ENCODE measurements at places on chromosomes 7 and 10.

DNA sequence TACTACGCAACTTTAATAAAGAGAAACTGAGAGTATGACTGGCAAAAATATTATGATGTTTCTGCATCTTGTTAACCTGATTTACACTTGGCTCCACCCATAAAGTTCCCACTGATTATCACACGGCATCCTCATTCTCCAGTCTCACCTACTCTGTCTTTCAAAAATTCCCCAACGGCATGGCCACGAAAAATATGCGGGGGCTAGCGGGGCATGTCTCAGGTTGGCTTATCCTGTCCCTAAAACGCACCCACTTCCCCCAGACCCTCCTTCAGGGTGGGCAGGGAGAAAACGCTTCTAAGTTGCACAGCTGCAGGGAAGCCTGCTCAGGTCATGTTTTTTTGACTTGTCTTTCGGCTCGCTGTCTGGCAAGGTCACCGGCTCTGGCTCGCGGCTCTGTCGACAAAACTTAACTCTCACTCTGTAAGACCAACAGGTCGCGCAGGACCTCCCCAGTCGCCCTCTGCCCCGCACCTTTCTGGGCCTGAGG, 3.8 kb downstream of the CDK6 start:
- DNase-seq, result no peak

DNA sequence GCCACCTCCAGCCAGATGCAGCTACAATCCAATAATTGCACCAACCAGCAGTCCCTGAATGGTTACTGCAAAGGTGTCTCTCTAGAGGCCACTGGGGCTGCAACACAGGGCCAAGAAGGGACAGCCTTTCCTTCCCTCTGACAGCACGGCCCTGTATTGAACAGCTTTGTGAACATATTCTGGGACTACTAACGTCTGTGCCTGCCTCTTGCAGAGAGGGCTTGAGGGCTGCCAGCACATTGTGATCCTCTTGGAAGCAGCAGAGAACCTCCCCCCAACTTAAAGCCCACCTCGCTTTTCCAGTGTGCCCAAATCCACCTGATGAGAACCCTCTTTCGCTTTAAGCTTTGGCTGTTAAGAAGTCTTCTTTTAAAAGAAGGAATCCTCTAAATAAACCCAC, 415.9 kb downstream of the RPS24 start:
- no peak for DNase-seq

- no peak for DNase-seq
Observed at GRCh38 chr7:132646052-132646451, 69.8 kb upstream of the PLXNA4 start.

DNA sequence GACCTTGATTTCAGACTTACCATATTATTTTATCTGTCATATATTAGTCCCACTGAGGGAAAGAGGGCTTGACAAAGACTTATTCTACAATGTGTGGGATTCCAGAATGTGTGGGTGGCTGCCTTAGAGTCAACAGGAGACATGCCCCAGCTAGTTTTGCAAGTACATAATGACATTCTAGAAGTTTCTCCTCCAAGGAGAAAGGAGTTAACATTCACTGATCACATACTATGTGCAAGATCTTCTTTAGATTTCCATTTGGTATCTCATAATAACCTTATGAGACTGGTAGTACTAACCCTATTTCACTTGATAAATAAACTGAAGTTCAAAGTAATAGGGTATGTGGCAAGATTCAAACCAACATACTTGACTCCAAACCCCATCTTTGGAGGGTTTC, 25.2 kb downstream of the IRF5 start:
- DNase-seq, result no peak

DNA sequence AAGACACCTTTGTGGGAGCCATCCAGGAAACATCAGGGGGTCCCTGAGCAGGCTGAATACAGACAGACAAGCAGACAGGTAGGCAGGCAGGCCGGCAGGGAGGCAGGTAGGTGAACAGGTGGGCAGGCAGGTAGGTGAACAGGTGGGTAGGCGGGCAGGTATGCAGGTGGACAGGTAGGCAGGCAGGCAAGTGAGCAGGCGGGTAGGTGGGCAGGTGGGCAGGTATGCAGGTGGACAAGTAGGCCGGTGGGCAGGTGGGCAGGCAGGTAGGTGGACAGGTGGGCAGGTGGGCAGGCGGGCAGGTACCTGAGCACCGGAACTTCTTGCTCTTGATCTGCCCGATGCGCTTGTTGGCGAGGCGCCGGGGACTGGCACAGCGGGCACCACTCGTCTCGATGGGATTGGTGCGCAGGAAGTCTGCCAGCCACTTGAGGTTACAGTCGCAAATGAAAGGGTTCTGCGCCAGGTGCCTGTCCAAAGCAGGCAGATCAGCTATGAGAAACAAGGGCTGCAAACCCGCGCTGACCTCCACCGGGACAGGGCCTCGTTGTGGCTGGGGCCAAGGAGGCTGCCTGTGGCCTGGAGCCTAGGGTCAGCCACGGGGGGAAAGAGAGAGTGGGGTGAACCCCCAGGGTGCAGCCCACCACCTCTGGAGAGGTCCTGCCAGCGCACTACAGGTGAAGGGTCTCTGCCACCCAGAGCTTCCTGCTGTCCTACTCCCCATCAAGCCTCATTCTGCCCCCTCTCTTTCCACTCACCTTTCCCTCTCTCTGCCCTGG, 136.9 kb downstream of the SLIT1 start:
- DNase-seq, result no peak

DNA sequence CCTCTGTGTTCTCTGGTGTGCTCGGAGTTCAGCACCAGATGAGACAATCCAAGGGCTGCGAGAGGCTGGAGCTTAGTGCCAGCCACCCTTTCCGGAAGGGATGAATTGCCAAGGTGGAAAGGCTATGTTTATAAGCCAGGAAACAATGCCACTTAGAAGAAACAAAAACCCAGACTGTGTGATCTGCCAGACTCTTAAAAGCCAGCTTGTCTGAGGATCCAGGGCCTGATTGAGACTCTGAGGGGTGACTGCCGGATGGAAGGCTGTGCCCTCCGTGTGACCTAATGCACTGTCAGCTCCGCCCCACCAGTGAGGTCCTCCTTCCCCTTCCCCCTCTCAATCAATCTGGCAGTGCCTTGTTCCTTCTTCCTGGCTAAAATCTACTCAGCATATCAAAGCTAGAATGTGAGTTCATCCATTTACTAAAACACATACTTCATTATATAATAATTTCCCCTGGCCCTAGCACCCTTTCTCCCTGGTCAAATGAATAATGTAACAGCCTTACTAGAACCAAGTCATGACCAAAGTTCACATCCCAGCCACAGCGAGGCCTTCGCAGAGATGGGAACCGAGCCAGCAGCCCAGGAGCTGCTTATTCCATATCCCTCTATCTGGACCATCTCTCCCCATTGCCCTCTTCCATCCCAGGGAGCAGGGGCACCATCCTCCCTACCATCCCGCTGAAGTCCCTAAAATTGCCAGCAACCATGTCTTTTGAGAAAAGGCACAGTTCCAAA, 25.5 kb downstream of the FAM107B start:
- DNase-seq, result no peak

GRCh38 chr10:75294518-75294865, 58.7 kb upstream of the COMTD1 start:
- no peak for DNase-seq

GRCh38 chr7:77866370-77866769, 67.8 kb downstream of the PHTF2 start:
- DNase-seq, result no peak

- no peak for DNase-seq
Observed at GRCh38 chr7:121083138-121083789, 94.8 kb downstream of the CPED1 start.

GRCh38 chr7:71009636-71010035, 122.3 kb upstream of the GALNT17 start:
- DNase-seq, result no peak

GRCh38 chr10:6769704-6770417, 189.8 kb upstream of the PRKCQ start:
- DNase-seq, result no peak

GRCh38 chr10:96655461-96656197, 64.7 kb downstream of the PIK3AP1 start:
- no peak for DNase-seq

GRCh38 chr7:128041203-128041602, 10.0 kb upstream of the LRRC4 start:
- DNase-seq, result no peak
